ENCODE measurements at places on chromosomes 6 and 20.
A peak's percentile ranks its signal among the peaks of the same experiment; 100 is the strongest.

DNA sequence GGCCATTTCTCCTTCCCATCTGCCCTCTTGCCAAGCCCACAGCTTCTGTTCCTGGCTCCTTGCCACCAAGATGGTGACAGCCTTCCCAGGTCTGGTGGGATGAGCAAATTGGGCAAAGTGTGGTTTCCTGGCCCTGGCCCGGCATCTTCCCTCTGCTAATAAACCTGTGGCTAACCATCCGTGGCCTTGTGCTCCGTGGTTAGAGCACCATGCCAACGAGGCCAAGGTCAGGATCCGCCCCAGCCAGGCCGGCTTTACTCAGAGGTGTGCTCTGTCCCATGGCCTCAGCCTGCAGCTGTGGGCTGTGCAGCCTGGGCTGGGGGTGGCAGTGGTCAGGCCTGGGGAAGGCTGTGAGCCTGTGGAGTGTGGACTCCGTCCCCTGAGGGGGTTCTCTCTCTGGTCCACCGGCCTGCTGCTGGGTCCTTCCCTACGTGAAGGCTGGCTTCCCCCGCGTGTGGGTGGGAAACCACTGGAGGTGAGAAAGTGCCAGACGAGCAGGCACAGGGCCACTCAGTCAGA is 117.4 kb downstream of the VEGFA start:
- no peak for DNase-seq

- DNase-seq = no peak
Observed at GRCh38 chr6:150286912-150287311, 81.9 kb upstream of the IYD start.

GRCh38 chr6:26251354-26252076 is 113.5 kb upstream of the BTN3A2 start:
- DNase-seq = peak; percentile 93

DNA sequence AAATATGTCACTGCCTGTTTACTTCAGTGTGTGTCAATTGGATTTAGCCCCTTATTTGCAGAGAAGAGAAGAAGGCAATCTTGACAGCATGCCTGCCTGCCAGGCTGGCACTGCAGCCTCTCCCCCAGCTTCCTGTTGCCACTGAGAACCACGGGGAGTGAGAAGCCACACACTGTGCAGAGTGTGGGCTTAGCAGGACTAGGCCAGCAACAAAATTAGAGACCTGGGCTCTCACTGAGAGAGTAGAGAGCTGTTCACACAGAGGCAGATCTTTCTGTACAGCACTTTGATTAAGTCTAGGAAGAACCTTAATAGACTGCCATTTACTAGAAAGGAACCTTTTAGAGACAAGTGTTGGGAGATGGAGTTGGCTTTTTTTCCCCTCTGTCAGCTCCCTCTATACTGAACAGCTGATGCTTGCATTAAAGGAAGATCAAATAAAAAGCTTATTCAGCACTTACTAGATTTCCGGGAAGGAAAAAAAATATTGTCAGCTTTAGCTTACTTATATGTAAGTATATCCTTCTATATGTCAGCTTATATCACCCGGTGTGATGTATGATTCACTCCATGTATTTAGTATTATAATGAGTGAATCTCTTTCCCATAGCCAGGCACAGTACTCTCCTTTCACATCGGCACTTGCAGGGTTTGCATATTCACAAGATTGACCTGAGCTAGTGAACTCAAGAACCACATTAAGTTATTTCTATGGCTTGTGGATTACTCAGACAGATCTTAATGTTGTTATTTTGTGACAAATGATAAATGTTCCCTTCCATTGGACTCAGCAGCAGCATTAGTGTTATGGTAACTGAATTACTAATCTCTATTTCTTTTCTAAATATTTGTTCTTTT is 851.0 kb upstream of the EPHA7 start:
- DNase-seq = no peak

DNA sequence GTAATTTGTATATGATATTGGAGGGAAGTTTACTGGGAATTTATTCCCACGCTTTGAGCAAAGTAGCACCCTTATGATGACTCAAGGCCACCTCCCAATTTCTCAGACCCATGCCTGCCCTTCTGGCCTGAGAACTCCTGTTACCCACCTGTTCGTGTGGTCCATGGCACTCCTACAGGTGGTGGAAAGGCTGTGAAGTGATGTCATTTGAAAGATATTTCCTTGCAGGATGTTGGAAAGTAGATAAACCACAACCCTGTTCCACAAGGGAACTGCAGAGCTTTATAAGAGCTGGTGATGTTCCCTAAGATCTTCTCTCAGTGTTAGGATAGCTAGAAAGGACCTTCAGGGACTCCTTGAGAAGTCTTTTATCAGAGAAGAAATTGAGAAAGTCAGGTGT is 70.5 kb downstream of the ADGRG6 start:
- DNase-seq = no peak

GRCh38 chr20:60901831-60902230 is 350.2 kb upstream of the CDH4 start:
- no peak for DNase-seq

DNA sequence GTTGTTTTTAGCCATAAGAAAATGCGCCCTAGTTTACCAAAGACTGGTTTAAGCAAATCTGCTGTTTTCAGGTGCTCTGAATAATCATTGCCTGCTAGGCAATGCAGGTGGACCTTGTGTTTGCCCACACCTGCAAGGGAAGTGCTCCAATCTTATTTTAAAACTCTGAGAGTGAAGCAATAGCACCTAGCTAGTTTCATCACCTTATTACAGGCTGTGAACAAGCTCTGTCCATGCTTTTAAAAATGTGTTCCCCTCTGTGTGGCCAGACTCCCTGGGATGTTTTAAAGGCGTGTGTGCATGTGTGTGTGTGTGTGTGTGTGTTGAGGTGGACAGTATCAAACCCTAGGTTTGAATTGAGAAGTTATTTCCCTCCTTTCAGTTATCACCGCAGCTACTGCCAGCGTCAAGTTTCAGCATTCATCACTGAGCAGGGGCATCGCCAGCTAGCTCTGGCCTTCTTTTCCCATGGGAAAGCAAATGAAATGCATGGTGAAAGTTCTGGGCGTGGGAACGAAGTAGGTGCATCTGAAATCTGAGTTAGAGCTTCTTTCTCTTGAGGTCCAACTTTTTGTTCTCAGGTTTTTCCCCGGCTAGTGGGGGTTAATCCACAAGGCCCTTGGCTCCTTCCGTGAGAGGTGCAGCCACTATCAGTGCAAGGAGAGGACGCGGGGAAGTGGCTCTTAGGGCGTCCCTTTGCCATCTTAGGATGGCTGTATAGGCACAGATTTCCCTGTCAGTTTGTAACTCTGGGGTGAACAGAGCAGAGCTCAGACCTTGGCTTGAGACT is 30.8 kb downstream of the DUSP22 start:
- no peak for DNase-seq

GRCh38 chr6:6751266-6751596 is 162.7 kb downstream of the LY86 start:
- DNase-seq = no peak

DNA sequence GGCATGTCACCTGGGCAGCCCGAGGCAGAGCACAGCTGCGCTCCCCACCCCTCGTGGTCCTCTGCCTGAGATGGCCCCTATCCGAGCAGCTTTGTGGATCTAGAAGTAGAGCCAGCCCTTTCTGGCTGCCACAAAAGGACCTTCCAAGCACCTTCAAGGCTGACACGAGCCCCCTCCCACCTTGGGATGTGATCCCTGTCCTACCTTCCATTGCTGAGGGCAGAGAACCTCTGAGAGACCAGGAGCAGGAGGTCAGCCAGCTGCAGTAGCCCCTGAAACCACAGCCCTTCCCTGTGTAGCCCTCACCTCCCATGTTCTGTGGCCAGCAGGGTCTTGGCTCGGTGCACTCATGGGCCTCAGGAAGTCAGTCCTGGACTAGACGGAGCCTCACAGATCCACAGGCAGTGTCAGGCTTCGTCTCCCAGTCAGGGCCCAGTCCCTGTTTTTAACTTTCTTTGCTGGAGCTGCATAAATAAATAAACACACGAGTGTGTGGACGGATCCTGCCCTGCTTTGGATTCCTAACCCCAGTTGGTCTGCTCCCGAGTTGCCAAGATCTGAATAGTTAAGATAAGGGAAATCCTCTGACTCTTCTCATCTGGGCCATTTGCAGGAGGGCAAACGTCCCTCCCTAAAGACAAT is 507.7 kb downstream of the PREX1 start:
- no peak for DNase-seq

DNA sequence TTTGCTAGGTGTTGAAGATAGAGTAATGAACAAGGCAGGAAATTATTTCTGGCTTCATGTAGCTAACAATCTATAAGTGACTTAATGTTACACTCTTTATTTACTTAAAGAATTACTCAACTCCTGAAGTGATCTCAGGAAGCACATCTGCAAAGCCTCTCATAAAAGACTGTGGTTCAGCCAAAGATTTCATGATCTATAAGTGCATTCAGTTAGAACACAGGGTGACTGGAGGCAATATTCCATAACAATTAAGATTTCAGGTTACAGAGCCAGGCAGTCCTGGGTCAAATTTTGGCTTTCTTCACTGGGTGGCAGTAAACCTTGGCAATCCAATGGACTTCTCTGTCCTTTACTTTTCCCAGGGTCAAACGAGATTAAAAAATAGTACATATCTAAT is 204.0 kb downstream of the TPBG start:
- DNase-seq = no peak

DNA sequence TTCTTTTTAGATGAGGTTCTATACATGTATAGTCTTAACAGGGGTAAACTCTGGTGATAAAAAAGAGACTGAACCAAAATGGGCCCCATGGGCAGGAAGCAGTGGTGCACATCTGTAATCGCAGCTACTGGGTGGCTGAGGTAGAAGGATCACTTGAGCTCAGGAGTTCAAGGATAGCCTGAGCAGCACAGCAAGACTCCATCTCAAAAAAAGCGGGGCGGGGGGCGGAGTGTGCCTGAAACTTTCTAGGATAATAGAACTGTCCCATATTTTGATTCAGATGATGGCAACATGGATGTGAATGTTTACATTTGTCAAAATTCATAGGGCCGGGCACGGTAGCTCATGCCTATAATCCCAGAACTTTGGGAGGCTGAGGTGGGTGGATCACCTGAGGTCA is 48.8 kb upstream of the TAF8 start:
- DNase-seq = no peak

DNA sequence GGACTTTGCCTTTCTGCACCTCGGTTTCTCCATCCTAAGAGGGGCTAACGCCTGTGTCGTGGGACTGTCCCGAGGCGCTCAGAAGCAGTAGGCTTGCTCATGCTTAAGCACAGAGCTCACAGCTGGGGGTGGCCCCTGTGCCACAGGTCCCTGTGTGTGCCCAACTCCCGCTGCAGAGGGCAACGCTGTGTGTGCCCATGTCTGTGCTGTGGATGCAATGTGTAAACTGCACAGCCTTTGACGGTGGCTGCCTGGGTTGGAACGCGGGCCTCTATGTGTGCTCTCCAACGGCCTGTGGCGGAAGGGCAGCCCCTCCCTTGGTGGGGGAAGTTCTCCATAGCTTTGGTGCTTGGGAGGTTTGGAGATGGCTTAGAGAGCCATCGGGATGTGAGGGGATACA is 10.7 kb upstream of the GATA5 start:
- DNase-seq = no peak

- no peak for DNase-seq
Observed at GRCh38 chr6:105137388-105137787, 42.4 kb downstream of the POPDC3 start.

- no peak for DNase-seq
Observed at GRCh38 chr20:36569847-36570429, 3.5 kb upstream of the TGIF2 start.

DNA sequence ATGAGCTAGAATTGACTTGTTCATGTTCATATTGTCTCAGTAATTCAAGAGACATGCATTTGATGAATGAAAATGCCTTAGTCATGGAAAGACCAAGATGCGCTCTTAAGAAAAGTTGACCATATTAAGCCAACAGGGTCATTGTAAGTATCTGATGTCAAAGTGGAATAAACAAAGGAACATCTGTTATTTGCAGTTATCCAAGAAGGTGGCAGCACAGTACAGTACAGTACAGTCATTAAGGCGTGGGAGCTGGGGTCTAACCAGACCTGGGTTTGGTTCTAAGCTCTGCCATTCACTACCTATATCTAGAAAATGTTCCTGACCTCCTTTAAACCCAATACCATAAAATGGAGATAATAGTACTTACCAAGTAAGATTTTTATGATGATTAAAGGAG is 178.1 kb downstream of the BACH2 start:
- no peak for DNase-seq

DNA sequence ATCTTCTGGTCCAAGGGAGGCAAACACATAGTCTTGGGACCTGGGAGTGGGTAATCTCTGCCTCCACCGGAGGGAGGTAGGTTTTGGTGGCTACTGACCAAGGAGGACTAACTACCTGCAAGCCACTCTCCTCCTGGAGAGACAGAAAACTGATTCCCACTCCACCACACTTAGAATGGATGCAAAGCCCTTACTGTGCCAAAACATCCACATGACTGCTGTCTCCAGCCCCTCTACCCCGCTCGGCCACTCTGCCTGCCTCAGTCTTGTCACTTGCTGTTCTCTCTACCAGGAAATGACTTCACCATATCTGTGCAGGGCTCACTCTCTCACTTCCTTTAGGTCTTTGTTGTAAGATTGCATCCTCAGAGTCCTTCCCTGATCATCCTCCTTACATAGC is 129.5 kb upstream of the ARG1 start:
- peak; percentile 42 for DNase-seq

GRCh38 chr20:4062721-4063606 is 47.6 kb upstream of the RNF24 start:
- no peak for DNase-seq

DNA sequence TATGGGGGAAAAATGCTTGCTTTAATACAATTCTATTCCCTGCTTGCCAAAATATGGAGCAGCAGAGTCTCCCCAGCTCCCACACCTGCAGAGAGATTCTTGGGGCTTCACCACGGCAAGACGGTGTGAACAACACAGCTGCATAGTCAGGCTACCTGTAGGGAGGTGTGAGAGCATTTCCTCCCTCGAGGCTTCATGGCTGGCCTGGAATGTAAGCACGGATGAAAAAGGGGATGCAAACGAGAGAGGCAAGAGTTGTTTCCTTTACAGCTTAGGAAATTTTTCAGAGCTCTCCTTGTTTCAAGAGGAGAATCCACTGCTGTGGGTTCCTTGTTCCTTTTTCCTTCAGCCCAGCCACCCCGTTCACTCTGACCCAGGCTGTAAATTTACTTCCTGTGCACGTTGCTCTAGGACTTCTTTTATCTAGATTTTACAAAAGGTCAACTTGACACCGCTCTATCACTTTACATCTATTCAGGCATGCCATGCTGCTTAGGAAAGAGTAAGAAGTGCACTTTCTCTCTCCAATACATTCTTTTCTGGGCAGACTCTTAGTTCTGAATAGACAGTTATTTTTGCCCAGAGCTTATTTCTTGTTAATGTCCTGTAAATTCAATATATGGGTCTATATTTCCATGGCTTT is 197.1 kb downstream of the KHDC1L start:
- no peak for DNase-seq

DNA sequence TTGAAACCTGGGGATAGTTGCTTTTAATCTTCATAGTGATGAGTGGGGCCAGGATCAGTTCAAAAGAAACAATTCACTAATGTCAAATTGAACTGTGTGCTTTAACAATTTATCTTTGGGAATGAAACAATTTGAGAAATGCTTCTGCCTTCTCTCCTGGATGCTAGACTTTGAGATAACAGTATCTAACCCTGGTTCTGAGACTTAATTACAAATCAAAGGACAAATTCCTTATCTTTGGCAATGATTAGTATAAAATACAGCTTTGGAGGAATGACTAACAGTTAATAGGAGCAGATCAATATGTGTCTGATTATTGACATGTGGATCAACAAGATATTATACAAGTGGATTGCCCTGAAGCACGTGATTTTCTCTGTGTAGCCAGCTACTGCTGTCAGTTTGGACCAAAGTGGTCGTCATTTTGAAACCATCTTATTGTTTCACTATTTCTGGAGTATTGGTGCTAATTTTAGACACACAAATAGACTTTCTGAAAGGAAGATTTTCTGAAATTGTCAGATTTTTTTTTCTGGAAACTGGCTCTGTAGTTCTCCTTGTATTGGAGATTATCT is 6.2 kb upstream of the FLRT3 start:
- DNase-seq = no peak

Data from CD4-positive, alpha-beta T cell (primary cell).